ENCODE measurements at places on chromosomes 6 and 20.

GRCh38 chr20:56769921-56770600 lies 141.0 kb downstream of the TFAP2C start:
- no peak for DNase-seq

- DNase-seq: no peak
Observed at GRCh38 chr20:17617212-17617867, 47.5 kb downstream of the DSTN start.

GRCh38 chr6:21227486-21227885 lies 366.1 kb upstream of the SOX4 start:
- DNase-seq: no peak

- DNase-seq: no peak
Observed at GRCh38 chr20:53263554-53264438, 291.6 kb downstream of the TSHZ2 start.

DNA sequence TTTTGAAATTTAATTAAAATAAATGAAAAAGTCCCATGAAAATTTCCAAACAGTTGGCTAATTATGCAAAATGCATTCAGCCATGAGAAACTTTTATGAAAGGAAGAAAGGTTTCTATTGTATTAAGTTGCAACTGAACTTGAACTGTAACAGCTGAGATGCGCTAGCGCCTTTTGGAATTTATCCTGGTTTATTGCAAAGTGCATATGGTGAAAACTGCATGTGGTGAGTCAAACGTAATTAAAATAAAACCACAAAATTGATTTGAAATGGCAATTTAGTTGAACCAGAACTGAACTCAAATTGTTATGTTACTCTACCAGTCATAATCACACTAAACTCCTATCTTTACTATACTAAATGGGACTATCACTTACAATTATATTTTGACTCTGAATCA lies 46.4 kb upstream of the COL21A1 start:
- DNase-seq: no peak

GRCh38 chr6:107629548-107630129 lies 139.7 kb downstream of the SOBP start:
- DNase-seq: no peak

GRCh38 chr20:31857861-31858759 lies 12.2 kb downstream of the DUSP15 start:
- DNase-seq: peak; percentile 68

DNA sequence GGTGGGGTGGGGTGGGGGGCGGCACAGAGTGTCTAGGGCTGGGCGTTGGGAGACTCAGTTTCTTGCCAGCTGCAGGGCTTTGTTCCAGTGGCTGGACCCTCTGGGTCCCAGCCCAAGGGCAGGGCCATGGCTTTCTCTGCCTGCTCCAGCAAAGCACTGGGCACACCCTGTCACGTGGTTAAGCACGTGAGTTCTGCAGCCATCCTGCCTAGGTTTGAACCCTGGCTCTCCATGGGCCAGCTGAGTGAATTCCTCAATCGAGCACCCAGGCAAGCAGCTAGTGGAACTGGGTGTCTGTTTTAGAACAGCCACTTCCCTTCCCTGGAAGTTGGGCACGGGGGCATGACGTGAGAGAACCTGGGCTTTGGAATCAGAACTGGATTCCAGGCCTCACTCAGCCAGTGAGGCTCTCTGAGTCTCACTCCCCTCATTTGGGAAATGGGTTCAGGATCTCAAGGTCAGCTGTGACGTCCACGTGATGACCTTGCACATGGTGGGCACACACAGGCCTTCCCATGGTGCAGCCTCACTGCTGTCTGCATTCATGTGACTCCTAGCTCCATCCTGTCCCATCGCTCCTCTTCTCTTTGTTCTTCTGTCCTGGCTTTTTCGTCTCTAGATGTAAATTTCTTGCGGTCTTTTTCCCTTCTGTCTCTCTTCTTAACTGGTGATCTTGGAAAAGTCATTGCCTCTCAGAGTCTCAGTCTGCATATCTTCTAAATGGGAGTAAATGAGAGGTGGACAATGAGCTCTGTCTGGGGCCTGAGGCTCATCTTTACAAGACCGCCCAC lies 45.9 kb downstream of the NOL4L start:
- no peak for DNase-seq

GRCh38 chr20:57381596-57382503 lies 9.3 kb upstream of the RBM38 start:
- peak; percentile 86 for DNase-seq

Data from MM.1S (cell line).